ENCODE measurements at places on chromosomes 4 and X. TPM values are rescaled to one million over a fixed set of nuclear protein-coding genes. Genes with fewer than 3 reads are reported as not detected.
A peak's percentile ranks its signal among the peaks of the same experiment; 100 is the strongest.

SPARCL1 gene
- not detected for total RNA-seq

- no peak for DNase-seq
These were observed 12.3 kb upstream of the BMP2K start for GRCh38 chr4:78763763-78764387.

- no peak for DNase-seq
These were observed 209.4 kb upstream of the UGT8 start for GRCh38 chr4:114389070-114389685.

NDST4 gene
- total RNA-seq = not detected

GRCh38 chr4:102153391-102153790 is 191.9 kb downstream of the SLC39A8 start:
- DNase-seq = no peak

FAM156A gene
- 22.5 TPM for total RNA-seq

SYTL5 gene
- total RNA-seq = not detected

GRCh38 chr4:140556372-140557085 is 12.2 kb downstream of the UCP1 start:
- DNase-seq = no peak

DNA sequence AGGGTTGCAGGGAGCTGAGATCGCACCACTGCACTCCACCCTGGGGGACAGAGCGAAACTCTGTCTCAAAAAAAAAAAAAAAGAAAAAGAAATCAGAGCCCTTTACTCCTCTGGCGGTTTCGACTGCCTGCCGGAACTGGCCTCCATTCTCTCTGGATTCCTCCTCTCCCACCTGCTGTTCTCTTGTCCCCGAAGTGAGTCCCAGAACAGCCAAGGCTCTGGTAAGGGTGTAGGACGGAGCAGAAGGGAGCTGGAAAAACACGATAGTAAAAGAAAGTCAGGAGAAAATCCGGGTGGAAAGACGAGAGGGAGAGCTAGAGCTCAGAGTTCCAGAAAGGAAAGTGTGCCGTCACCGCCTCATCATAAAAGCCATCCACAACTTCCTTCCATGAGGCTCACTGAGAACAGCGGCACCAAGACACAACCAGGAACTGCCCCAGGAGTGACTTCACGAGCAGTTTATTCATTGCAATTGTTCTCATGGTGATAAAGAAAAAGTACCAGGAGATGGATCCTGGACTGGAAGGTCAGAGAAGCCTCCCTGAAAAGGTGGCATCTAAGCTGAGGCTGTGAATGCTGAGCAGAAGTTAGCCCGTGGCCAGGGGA is 12.3 kb downstream of the TLR3 start:
- DNase-seq = no peak

DNA sequence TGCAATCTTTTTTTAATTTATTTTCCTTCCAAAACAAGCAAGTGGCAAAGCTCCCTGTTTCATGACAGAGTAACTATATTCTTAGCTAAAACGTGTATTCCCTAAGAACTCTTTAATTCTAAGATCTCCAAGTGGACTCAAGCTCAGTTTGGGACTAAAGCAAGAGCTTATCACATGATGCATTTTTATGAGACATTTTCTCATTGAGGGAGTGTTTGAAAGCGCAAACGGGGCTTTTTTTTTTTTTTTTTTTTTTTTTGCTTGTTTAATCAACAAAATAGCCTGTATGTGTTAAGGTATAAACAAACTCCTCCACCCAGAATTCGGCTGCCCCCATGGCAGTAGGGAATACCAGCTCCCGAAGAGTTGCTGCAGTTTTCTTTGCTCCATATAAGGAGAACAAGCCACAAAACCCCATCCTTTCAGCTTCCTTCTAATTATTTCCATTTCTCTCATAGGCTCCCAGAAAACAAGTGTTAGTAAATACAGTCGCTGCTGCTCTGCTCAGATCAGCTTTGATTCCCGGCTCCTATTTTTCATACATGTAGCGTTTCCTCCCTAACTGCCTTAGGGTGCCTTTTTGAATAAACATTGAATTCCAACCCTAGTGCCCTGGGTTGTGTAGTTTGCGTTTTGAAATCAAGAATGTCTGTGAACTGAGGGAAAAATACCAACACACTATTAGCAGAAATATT is 669 bp upstream of the PPARGC1A start:
- DNase-seq = no peak

AMER1 gene
- total RNA-seq = 2.3 TPM

FGD1 gene
- 16.2 TPM for total RNA-seq

GRCh38 chr4:79141530-79141929 is 184.3 kb downstream of the NAA11 start:
- DNase-seq = peak; percentile 3

DNA sequence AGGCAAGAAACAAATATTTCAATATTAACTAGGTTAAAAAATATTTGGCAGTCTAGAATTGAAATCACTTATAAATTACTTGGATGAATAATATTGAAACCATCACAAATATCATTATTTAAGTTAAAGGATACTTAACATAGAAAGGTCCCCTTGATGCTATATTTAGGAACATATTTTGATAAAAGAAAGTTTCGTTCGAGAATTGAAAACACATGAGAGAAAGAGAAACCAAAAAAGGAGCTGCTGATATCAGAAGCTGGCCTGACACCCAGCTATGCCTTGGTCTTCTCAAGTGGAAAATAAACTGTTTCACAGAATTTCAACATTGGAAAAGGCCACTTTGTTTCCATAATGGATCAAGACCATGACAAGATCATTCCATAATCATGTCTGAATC is 762.4 kb downstream of the DMD start:
- no peak for DNase-seq

GRCh38 chrX:39602195-39602594 is 495.6 kb downstream of the BCOR start:
- no peak for DNase-seq

GRCh38 chrX:15471028-15471427 is 22.1 kb downstream of the PIR start:
- DNase-seq = peak; percentile 68

- no peak for DNase-seq
These were observed 3.6 kb upstream of the LEF1 start for GRCh38 chr4:108172231-108172752.

NAAA gene
- 16.1 TPM for total RNA-seq

- DNase-seq = peak; percentile 70
These were observed 785 bp upstream of the EFNB1 start for GRCh38 chrX:68827848-68828624.

RAI2 gene
- total RNA-seq = under 0.01 TPM

DMRTC1 gene
- total RNA-seq = not detected

DNA sequence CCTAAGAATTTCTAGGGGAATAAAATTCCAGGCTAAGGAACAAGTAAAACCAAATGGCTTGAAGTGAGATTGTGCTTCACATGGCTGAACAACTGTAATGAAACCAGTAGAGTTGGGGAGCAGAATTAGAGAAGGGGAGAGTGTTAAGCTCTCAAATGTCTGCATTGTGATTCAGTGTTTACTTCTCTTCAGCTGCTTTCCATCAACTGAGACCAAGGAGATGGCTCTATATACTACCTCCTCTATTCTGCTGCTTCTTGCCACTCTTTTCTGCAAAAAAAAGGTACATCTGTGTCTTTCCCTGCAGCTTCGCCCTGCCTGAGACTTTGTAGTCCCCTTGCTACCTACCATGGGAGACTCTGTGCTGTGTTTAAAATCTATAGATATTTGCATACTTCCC is 73.5 kb downstream of the WDFY3 start:
- no peak for DNase-seq

GRCh38 chr4:85126991-85127591 is 160.6 kb upstream of the WDFY3 start:
- DNase-seq = no peak

GPRIN3 gene
- total RNA-seq = under 0.01 TPM

NAA11 gene
- total RNA-seq = not detected

GRCh38 chrX:77433001-77433400 is 14.2 kb upstream of the FGF16 start:
- no peak for DNase-seq

DNA sequence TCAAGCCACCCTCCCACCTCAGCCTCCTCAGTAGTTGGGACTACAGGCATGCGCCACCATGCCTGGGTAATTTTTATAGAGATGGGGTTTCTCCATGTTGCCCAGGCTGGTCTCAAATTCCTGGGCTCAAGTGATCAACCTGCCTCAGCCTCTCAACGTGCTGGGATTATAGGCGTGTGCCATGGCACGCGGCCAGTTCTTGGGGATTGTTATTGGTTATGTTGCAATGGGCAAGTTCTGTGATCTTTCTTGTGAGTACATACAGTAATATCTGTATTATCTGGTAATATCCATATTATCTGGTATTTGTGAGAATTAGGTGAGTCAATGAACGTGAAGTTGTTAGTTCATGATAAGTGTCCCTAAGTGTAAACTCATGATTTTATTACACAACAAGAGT is 90.3 kb upstream of the TBL1X start:
- no peak for DNase-seq

- DNase-seq = no peak
These were observed 267.8 kb downstream of the STIM2 start for GRCh38 chr4:27128443-27128842.

DNA sequence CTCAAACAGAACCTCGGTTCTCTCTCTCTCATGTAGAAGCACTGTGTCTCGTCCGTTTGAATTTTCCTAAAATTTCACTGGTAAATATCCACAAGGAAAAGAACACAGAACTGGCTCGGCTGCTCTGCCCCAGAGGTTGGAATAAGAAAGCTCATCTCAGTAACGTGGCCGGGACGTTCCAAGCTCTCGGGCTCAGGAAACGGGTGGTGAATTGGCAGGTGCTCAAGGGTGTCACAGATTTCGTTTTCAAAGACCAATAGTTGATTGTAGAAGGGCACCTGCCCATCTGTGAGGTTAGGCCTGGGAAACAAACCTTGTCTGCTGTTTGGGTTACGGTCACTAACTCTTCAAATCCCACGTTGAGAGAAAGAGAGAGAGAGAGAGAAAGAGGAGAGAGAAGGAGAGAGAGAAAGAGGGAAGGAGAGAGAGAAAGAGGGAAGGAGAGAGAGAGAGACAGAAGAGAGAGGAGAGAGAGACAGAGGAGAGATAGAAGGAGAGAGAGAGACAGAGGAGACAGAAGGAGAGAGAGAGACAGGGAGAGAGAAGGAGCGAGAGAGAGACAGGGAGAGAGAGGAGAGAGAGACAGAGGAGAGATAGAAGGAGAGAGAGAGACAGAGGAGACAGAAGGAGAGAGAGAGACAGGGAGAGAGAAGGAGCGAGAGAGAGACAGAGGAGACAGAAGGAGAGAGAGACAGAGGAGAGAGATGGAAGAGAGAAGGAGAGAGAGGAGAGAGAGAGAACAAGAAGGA is 106.6 kb downstream of the CRLF2 start:
- DNase-seq = no peak

GRCh38 chrX:118215346-118215745 is 98.7 kb upstream of the KLHL13 start:
- DNase-seq = peak; percentile 43

GRCh38 chr4:87066403-87067123 is 131.8 kb downstream of the AFF1 start:
- no peak for DNase-seq

- DNase-seq = peak; percentile 93
These were observed 97.9 kb downstream of the COX18 start for GRCh38 chr4:72971572-72971971.

DNA sequence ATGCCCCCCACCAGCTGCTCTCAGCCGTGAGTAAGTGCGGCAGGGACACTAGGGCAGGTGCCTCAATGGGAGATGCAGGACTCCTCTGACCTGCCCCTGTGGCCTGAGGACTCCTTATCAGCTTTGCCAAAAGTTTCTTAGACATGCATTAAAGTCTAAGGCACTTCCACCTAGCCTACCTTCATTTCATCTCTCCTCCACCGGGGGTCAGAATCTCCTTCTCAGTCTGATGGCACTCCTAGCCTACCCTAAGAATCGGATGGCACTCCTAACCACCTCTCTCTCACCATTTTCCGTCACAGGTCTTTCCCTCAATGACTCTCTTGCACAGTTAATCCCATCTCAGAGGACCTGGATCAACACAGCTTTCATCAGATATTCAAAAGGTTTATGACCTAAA is 85.9 kb downstream of the OTC start:
- DNase-seq = no peak

DNA sequence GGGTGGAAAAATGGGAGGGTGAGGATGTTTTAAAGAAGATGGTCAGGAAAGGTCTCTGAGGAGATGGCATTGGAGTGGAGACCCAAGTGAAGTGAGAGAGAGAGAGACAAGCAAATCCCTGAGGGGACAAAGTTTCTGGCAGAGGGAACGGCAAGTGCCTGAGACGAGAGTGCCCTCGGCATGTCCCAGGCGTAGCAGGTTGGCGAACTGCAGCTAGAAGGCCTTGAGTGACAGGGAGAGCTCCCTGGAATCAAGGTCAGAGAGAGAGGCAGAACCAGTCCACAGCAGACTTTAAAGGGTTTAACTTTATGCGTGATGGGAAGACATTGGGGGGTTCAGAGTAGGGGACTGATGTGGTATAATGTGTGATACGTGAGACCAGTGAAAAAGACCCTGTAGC is 150.2 kb upstream of the HAND2 start:
- no peak for DNase-seq
